ENCODE measurements at places on chromosomes 7 and 10.

DNA sequence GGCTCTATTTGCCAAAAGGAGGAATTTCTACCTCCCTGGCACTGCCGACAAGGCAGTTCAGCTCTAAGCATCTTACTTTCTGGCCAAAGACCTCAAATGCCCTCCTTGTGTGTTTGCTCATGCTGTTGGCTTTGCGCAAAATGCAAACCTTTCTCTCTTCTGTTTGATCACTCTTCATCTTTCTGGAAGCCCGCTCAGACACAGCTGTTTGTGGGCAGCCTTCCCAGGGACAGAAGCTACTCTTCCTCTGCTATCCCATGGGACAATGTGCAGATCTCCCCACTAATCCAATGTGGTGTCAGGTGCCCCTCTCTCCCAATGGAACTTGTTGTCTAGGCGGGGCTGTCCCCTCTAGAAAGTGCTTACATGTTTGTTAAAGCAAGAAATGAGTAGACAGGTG lies 278.7 kb downstream of the CCSER2 start:
- no peak for DNase-seq

GRCh38 chr10:46523119-46523961 lies 33.1 kb downstream of the GPRIN2 start:
- no peak for DNase-seq

DNA sequence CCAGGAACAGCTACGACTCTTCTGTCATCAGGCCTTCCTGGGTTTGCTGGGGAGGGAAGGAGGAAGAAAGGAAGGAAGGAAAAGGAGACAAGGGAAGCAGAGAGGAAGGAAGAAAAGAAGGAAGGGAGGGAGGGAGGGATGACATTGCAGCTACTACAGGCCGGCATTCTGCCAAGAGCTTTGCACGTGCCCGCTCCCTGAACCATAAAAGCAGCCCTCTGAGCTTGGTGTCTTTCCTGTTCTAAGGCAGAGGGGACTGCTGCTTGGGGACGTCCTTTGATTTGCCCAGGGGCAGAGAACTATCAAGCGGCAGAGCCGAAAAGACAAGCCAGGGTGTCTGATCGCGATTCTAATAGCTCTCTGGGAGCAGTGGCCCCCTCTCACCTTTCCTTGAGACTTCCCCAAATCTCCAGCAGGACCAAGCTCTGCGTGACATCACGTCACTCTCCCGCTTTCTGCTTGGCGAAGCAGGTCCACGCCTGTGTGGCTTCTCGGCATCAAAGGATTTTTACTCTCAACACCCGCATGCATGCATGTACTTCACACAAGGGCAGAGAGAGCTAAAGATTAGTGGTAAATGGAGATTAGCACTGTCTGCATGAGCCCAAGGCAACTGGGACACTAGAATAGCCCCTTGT lies 167.8 kb upstream of the AUTS2 start:
- no peak for DNase-seq

DNA sequence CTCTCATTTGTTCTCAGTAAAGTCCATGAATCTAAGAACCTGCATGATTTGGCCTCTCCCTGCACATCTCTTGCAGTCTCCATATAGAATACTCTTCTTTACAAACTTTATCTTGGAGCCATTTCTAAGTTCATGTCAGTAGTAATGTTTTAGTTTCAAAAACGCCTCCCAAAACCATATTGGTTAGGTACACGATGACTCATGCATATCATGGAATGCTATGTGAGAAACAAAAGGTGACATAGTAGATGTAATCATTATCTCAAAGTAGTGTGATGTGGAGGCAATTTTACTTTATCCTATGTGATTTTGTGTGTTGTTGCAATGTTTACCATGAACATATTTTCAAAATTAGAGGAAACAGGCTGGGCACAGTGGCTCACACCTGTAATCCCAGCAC lies 520.7 kb downstream of the KCNMA1 start:
- no peak for DNase-seq

DNA sequence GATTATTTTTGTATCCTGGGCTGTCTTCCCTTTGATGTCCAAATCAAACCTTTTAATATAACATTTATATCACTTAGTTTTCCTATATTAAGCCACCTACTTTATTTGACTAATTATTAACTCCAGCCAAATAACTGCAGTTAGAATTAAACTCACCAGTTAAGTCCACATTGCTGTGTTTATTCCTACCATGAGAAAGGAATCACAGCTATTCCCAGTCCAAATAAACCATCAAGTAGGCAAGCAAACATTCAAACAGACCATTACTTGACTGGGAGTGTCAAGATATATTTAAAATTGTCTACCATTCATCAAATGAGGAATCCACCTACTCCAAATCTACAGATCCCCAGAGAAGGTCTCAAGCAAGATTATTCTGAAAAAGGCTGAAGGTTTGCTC lies 22.4 kb downstream of the PDE1C start:
- DNase-seq, result no peak

GRCh38 chr10:27779462-27780015 lies 33.9 kb upstream of the MKX start:
- no peak for DNase-seq

- DNase-seq, result no peak
Measured at GRCh38 chr10:7337431-7338171, 73.2 kb downstream of the SFMBT2 start.

DNA sequence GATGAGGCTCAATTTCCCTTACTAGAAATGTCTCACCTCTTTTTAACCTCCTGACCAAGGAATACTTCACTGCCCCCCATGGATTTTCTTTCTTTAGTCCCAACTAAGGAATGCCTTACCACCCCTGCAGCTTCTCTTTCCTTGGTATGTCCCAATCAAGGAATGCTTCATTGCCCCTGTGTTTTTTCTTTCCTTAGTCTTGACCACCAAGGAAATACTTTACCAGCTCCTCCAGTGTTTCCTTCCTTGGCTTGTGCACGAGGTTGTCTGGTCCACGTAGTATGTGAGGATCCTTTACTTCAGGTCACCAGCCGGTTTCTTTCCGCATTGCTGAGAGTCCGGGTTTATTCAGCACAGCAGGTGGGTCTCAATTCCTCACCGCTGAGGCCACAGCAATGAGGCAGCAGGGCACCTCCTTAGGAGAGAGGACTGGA lies 59.3 kb downstream of the CYP2C9 start:
- no peak for DNase-seq

- DNase-seq, result no peak
Measured at GRCh38 chr7:134200970-134201369, 73.8 kb downstream of the LRGUK start.

DNA sequence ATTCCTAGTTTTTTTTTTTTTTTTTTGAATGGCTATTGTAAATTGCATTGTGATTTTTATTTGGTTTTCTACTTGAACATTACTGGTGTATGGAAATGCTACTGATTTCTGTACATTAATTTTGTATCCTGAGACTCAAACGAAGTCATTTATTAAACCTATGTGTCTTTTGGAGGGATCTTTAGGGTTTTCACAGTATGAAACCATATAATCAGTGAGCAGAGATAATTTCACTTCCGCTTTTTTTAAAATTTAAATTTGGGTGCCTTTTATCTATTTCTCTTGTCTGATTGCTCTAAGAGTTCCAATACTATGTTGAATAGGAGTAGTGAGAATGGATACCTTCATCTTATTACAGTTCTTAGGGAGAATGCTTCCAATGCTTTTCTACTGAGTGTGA lies 102.7 kb downstream of the ZWINT start:
- no peak for DNase-seq

DNA sequence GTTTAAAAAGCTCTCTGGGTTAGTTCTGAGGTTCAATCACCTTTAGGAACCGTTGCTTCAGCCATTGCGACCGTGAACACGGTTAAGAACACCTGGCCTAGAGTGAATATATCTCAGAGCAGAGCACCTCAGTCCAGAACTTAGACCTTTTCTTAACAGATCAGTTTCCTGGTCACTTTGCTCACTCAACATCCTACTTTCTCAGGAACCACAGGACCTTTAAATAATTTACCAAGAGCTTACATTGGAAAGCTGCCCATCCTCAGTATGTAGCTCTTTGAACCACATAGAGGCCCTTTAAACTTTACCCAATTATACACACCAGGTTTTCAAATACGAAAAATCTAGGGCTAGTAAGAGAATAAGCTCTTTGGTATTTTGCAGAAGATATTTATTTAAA lies 153.2 kb downstream of the NRBF2 start:
- no peak for DNase-seq

- DNase-seq, result no peak
Measured at GRCh38 chr7:77269360-77270093, 69.9 kb upstream of the FGL2 start.

- no peak for DNase-seq
Measured at GRCh38 chr10:63633677-63634487, 112.7 kb downstream of the REEP3 start.

- DNase-seq, result no peak
Measured at GRCh38 chr7:142554560-142555532, 194.4 kb upstream of the PRSS1 start.

GRCh38 chr7:151250181-151251132 lies 2.0 kb upstream of the SMARCD3 start:
- DNase-seq, result no peak

DNA sequence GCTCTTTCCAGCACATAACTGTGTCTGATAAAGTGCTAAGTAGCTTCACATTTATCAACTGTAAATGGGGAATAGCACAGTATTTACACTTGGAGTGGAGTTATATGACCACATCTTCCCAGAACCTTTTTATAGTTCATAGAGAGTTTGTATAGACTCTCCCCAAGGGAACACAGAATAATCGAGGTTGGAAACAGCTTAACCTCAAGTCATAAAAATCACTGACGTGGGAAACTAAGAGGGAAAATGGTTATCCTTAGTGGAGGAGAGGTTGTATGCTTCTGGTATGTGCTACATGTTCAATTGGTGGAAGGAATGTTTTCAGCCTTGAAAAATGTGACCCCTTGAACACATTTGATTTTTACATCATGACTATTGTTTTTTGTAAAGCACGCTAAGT lies 167.9 kb upstream of the KIAA1217 start:
- DNase-seq, result no peak

GRCh38 chr7:141227454-141227853 lies 153.6 kb downstream of the TMEM178B start:
- no peak for DNase-seq

DNA sequence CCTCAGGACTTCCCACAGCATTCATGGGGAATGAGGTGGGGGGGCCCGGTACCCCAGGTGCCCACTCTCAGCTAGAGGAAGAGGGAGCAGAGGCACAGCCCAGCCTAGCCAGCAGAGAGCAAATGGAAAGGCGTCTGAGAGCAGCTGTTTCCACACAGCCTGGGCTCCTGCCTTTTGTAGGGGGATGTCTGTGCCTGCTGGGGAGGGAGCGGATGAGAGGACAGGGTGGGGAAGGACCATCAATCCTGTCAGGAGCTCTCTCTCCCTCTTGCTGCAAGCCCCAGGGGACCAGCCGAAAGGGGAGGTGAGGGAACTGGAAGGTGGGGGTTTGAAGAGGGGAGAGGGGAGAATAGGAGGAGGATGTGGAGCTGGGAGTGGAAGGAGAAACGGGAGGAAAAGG lies at the start of gene PKD2L1:
PKD2L1 (minus strand) TSS at position 150 of the 400 bp plus-strand sequence; CDS start at position 25, 125 bp downstream.
- no peak for DNase-seq

DNA sequence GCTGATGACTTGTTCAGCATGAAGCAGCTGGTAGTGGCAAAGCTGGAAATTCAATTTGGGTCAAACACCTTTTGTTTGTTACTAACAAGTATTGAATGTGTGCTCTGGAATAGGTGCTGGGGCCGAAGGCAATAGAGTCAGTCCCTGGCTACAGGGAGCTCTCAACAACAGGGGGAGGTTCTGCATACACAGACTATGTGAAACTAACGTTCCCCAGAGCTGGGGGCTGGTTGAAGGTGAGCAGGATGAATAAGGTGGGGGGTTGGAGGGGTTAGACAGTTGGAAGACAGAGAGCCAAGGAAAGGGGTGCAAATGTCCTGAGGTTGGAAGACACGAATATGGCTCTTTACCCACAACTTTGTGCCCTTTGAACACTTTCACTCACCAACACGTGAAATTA lies 84.1 kb upstream of the PLPP4 start:
- no peak for DNase-seq

DNA sequence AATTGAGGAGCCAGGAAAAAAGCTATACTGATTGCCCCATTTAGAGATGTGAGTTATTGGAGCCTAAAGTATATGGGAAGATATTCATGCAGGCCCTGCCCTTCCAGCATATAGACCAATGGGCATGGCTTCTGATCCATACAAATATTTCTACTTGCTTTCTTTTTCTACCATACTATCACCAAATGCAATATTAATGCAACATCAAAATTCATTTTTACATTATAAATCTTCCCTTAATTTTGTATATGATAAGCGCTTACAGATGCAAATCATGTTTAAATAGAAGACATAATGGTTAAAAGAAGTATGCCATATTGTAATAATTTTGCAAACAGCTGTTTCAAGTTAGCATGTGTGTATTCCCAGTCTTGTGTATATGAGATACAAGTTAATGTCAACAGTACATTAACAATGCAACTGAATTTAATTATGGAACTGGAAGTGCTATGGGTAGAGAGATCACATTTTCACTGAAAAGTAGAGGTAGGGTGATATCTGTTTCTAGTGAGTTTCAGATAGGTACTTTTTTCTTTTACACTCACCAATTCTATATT lies 24.6 kb upstream of the WNT16 start:
- no peak for DNase-seq

GRCh38 chr7:55441774-55442522 lies 76.8 kb downstream of the LANCL2 start:
- DNase-seq, result no peak

DNA sequence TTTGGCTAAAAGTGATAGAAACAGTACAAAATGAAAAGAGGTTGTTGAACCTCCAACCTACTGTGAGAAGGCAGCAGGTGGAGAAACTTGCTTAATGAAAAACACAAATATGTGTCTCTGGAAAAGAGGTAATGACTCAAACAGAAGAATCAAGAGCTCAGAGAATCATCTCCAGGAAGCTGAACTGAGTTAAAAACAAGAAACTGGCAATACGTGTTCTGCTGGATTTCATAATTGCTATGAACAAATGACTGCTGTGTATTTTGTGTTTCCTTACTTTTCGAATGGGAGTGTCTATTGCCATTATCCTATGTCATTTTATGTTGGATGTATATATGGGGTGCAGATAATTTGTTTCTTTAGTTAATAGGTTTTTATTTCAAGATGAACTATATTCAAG lies 401.1 kb downstream of the DGKB start:
- no peak for DNase-seq

- DNase-seq, result no peak
Measured at GRCh38 chr10:100873146-100873826, 39.5 kb upstream of the SLF2 start.
